ENCODE measurements at places on chromosomes 7 and 10.

DNA sequence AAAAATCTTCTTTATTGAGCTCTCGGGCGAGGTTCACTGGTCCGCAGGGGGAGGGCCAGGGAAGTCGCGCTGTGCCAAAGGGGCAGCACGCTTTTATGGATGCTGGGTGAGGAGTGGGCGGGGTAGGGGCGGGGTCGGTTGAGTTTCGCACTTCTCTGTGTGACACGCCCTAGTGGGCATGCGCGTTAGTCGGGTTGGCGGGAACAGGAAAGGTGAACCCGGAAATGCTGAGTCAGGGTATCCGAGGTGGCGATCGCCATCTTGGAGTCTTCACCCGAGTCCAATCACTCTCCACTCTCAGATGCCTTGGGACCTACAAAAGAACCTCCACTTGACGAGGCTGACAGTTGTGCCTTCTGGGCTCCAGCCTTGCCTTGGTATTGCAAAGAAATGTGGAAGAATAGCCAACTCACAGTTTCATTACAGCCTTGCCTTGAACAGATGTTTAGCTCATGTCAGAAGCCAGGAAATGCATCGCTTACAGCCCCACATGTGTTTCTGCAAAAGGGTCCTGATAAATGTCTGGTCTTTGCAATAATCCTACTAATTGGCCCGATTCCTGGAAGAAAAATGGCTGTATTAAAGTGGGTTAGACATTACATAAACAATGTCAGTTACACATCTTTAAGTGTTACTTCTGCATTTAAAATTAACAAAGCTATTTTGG lies 64.1 kb downstream of the AHR start:
- DNase-seq: no peak

- DNase-seq: no peak
Measured at GRCh38 chr10:111281516-111281915, 204.7 kb downstream of the ADRA2A start.

DNA sequence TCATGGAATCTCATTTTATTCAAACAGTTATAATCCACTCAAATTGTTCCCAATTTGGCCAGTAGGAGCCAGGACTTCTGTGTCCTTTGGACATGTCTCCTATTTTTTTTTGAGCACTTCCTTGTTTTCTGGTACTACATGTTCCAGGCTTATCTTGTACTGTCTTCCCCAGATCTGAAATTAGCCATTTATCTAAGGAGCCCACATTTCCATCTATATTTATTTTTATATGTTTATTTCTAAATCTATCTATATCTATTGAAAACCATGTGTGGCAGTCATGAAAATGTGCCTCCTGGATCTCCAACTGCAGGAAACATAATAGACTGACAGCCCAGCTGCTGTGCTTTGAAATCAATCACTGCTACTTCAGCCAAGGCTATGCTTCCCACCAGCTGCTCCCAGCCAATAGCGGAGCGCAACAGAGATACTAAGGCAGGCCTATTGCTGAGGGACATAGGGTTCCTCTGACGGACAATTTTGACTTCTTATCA lies 147.1 kb downstream of the LRRC4 start:
- no peak for DNase-seq

- no peak for DNase-seq
Measured at GRCh38 chr10:24215196-24215595, 6.3 kb downstream of the KIAA1217 start.

- no peak for DNase-seq
Measured at GRCh38 chr10:77004917-77005564, 632.6 kb downstream of the KCNMA1 start.

GRCh38 chr10:100158044-100158805 lies 27.6 kb downstream of the ERLIN1 start:
- no peak for DNase-seq

DNA sequence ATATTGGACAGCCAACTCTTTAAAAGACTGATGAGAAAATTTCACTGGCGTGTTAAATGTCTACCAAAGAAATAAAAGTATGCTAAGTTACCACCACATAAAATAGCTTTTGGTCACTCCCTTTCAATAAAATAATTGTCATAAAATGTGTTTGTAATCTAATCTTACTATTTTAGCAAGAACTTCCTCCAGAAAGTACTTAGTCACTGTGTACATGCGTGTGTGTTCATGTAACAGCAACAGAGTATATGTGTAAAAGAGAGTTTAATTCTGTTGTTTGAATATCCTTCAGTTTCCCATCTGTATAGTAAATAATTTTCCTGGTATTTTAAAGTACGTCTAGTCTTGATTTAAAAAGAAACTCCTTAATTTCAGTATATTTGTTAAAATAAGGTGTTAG lies 35.0 kb upstream of the WASL start:
- DNase-seq: no peak

GRCh38 chr10:56698506-56698905 lies 337.4 kb upstream of the ZWINT start:
- no peak for DNase-seq

GRCh38 chr10:112374724-112375541 lies 1.0 kb downstream of the ACSL5 start:
- no peak for DNase-seq

GRCh38 chr10:7424315-7424714 lies 13.5 kb upstream of the SFMBT2 start:
- no peak for DNase-seq

DNA sequence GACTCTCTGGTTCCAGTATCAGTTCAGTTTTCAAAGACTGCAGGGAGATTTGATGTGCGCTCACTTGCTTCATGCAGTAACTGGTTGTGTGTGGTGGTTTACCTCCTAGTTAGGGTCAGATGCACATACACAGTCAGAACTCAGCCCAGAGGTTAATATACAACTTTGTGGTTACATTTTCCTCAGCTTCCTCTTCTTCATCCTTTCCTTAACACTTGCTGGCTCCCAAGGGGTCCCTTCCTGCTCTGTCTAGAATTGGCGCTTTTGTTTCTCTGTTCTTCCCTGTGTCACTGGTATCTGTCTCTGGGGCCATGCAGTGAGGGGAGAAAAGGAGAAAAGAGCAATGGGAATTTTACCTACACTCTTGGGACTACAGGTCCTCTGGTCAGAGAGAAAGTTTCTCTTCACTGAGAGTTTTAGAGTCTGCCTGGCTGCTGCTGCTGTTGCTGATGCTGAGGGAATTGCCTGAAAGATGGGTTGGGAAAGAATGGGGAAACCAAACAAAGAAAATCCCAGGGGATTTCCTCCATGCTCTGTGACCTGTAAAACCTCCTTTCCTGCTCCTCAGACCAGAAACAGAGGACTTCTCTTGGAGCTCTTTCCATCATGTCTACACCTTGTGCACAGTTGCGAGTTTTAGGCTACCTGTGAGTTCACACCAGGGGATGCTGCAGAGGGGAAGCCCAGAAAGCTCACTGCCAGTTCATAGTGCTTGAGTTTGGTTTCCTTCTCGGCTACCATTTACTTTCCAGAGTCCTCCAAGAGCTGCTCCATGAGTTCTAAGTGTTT lies 74.6 kb downstream of the WDFY4 start:
- no peak for DNase-seq

All from urinary bladder (tissue), 4 donors.